Cardiac ventricle fibroblast (primary cell): ENCODE measurements at places on chromosomes 5 and 9. TPM values are rescaled to one million over a fixed set of nuclear protein-coding genes. Genes with fewer than 3 reads are reported as not detected.

The PCDHA1 gene
- total RNA-seq, result 0.05 TPM in 1 of 2 replicates, not detected in the other

The GALNT12 gene
- total RNA-seq, result 1.4 and 3.3 TPM in 2 replicates

The TAS2R1 gene
- not detected in 2 replicates for total RNA-seq

The TLR4 gene
- 21.0 and 23.4 TPM in 2 replicates for total RNA-seq

The SLC34A3 gene
- total RNA-seq, result not detected in 2 replicates

The IFNA21 gene
- not detected in 2 replicates for total RNA-seq

The IL3 gene
- not detected in 2 replicates for total RNA-seq

The KIAA1958 gene
- 1.1 TPM in 2 replicates for total RNA-seq

The AK8 gene
- total RNA-seq, result 0.88 and 1.4 TPM in 2 replicates

The RNF183 gene
- total RNA-seq, result not detected in 2 replicates

The MYORG gene
- 4.8 and 5.1 TPM in 2 replicates for total RNA-seq

The ECSCR gene
- total RNA-seq, result 2.1 and 5.1 TPM in 2 replicates

The NPR2 gene
- 31.5 and 39.7 TPM in 2 replicates for total RNA-seq

The FUBP3 gene
- 21.8 and 23.5 TPM in 2 replicates for total RNA-seq

The ADGRD2 gene
- total RNA-seq, result not detected in 2 replicates

The KCNT1 gene
- not detected in 2 replicates for total RNA-seq

The CCNI2 gene
- not detected in 2 replicates for total RNA-seq

The FGF10 gene
- total RNA-seq, result 0.20 and 0.25 TPM in 2 replicates

The TRIM7 gene
- total RNA-seq, result 0.29 and 0.31 TPM in 2 replicates

The APBB3 gene
- total RNA-seq, result 8.4 and 9.0 TPM in 2 replicates

The TMEM174 gene
- total RNA-seq, result not detected in 2 replicates

The EIF4E1B gene
- not detected in 2 replicates for total RNA-seq

The DMRT3 gene
- total RNA-seq, result not detected in 2 replicates

The IL4 gene
- not detected in 2 replicates for total RNA-seq

The DOCK8 gene
- 0.25 and 1.2 TPM in 2 replicates for total RNA-seq

The AMBP gene
- total RNA-seq, result 0.31 and 0.78 TPM in 2 replicates

The GABRA1 gene
- not detected in 2 replicates for total RNA-seq

The OGN gene
- total RNA-seq, result 25.6 and 25.9 TPM in 2 replicates

The GFPT2 gene
- total RNA-seq, result 81.7 and 98.0 TPM in 2 replicates
